GM23338 (cell line): ENCODE measurements at places on chromosomes 2 and 18. TPM values are rescaled to one million over a fixed set of nuclear protein-coding genes. Genes with fewer than 3 reads are reported as not detected.

- peak; percentile 89 for DNase-seq
Observed at GRCh38 chr2:58834404-58834803, 593.3 kb upstream of the FANCL start.

DNA sequence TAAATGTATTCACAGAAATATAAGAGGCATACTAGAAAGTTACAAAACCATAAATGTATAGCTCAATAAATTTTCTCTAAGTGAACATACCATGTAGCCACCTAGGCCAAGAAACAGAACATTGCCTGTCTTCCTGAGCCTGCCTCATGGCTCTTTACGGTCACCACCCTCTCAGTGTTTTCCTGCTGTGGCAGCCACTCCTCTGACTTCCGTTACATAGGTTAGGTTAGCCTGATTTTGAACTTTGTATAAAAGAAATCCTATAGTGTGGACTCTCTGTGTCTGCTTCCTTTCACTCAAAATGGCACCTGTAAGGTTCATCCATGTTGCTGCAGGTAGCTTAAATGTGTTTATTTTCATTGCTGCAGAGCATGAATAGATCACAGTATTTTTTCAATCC lies 11.6 kb upstream of the ST3GAL5 start:
- DNase-seq: no peak

The IL36G gene
- 0.70 TPM in 1 of 2 replicates, not detected in the other for total RNA-seq

- DNase-seq: no peak
Observed at GRCh38 chr2:29775937-29776336, 145.4 kb downstream of the ALK start.

GRCh38 chr2:9313443-9313842 lies 106.8 kb downstream of the ASAP2 start:
- DNase-seq: no peak

DNA sequence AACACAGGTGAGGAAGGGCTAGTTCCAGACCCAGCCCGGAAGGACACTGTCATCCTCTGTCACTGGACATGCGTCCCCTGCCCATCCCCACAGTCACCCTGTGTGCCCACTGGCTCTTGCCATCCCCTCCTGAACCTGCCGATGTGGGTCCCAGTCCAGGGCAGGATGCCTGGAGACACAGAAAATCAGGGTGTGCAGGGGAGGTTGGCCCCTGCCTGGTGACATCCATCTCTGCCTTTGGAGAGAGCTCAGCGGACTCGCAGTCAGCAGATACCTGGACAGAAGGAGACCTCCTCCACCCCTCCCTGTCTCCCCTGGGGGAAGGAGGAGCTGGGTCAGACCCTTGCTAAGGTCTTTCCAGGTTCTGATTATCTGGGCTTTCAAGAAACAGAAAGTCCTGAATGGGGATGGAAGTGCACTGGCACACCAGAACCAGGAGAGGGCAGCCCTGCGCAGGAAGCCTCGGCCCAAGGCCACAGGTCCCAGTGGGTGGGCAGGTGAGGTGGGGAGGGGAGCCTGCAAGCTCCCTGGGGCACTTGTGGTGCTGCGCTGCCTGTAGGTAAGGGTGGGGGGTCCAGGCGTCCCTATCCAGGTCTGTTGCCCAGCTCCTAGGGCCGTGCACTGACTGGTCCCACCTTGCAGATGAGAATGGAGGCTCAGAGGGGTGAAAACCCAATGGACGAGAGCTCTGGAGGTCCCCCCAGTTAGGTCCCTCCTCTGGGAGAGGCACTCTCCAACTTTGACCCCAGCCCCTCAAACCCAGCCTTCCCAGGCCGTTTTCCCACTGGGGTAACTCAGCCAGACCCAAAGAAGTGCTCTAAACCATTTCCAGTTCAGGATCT lies 9.7 kb upstream of the OTOS start:
- peak; percentile 83 for DNase-seq

The EPC2 gene
- 27.0 and 28.2 TPM in 2 replicates for total RNA-seq

DNA sequence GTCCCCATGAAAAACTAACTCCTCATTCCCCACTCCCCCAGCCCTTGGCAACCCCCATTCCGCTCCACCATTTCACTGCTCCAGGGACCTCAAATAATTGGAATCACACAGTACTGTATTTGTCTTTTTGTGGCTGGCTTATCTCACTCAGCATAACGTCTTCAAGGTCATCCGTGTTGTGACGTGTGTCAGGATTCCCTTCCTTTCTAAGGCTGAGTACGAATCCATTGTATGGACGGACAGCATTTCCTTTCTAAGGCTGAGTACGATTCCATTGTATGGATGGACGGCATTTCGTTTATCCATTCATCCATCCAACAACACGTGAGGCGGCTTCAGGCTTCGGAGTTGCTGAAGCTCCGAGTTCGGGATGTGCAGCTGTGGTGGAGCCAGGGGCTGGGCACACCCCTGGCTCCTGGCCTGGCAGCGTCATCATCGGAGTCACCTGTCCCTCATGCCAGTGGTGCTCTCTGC lies 1.2 kb upstream of the ASB1 start:
- no peak for DNase-seq

DNA sequence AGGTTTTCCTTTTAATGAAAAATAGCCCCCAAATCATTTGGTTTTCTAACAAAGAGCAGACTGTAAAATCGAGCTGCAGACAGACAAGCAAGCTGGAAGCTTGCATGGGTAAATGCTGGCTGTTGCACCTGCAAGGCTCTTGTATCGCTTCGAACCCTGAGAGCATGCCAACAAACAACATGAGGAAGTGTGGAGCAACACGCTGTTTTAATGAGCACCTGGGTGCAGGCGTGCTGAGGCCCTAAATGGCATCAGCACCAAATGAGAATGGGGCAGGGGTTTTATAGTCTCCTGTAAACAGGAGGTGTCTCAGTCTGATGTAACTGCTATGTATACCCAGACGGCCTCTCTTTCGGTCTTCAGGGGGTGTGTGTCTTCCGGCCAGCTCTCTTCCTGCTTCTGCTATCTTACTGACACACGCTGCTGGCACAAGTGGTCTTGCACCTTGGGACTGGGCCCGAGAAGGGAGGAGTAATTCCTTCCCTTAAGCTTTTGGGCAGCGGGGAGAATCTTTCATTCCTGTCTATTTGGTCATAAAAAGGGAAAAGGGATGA lies 31.9 kb upstream of the CDH2 start:
- no peak for DNase-seq

The DLX1 gene
- not detected in 2 replicates for total RNA-seq

- no peak for DNase-seq
Observed at GRCh38 chr2:122193622-122194021, 438.2 kb downstream of the TSN start.

DNA sequence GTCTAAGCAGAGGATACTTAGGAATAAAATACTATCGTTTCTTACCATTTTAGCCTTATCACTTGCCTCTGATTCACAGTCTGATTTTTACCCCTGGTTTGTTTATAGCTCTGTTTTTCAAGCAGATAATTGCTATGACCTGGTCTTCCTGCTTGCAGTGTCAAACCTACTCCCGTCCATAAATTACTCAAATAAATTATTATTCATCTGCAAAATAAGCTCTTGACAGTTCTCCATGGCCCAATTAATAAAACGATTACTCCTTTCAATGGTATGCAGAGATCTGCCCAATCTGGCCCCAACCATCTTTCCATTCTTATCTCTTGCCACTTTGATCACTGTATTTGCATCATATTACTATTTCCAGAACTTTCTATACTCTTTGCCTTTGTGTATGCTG lies 354.0 kb downstream of the CCDC85A start:
- DNase-seq: no peak

DNA sequence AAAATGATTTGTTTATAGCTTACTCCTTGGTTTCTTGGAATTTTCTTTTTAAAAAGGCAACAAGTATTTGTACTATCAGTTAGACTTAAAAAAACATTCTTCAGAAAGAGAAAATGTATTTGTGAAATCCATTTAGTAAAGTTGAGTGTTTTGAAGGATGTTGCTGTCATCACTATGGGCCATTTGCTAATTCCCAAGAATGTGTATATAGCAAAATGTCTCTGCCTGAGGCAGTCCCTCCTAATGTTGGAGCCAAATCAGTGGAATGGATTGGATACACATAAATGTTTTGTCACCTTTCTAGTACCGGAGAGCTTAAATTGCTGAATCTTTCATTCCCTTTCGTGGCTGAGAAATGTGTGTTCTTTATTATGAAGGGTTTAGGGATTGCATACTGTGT lies 890.2 kb upstream of the ZEB2 start:
- DNase-seq: no peak

GRCh38 chr2:61853086-61853846 lies 594 bp downstream of the FAM161A start:
- DNase-seq: peak; percentile 74

The RAB6C gene
- total RNA-seq: not detected in 2 replicates

The SIX2 gene
- total RNA-seq: 0.31 and 0.87 TPM in 2 replicates

DNA sequence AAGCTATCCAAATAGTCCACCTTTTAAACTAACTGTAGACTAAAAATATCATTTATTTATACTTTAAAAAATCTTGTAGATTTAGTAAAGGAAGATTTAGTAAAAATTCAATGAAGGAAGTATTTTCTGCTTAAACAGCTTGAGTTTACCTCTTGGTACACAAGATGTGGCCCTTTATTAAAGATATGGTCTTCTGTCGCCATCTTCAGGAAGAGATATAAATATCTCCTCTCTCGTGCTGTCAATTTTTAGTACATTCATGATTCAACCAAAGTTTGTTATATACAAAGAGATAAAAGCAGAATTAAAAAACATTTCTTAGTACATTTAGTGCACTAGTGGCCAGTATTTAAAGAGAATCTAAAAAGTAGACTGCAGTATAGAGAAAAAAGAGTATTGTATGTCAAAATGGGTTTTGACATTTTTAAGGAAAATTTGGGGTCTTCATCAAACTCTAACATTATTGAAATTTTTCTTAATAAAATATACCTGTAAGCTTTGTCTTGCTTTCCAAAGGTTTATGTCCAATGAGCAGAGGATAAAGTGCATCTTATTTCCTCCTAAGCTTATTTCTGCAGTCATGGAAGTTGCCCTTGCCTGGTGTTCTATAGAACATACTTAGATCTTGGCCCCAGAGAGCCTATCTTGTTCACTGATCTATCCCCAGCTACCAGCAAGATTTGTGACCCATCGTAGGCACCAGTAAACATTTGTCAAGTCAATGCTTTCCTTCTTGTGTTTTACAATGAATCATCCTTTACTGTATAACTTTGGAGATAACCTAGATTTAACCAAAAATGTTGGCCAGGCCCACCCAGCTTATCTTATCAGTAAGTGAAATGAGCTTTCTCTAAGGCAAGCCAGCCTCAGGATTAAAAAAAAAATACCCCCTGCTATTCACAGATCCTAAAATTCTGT lies 18.5 kb upstream of the EML6 start:
- DNase-seq: peak; percentile 65

The TDRD15 gene
- total RNA-seq: 0.07 TPM in 1 of 2 replicates, not detected in the other

- DNase-seq: peak; percentile 73
Observed at GRCh38 chr2:178397002-178397605, 53.9 kb downstream of the PRKRA start.

- DNase-seq: no peak
Observed at GRCh38 chr2:59233920-59234319, 992.8 kb upstream of the FANCL start.

GRCh38 chr18:23106575-23106974 lies 28.7 kb upstream of the CABLES1 start:
- DNase-seq: no peak

GRCh38 chr2:120308038-120308910 lies 37.7 kb upstream of the INHBB start:
- no peak for DNase-seq

DNA sequence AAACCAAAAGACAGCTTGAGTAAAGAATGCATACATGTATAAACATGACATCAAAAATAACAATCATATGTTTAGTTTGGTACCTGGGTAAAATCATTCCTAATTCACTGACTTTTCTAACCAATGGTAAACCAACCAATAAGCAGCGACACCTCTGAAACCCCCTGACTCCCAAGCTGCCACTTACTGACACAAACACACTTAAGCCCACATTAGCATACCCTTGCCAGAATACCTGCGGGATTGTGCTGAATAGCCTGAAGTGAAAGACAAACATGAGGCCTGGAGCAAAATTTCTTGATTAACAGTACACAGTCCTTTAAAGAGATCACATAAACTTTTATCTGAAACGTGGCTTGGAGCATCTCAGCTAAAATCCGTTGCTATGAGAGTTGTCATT lies 902.9 kb downstream of the TMEM182 start:
- DNase-seq: peak; percentile 17

GRCh38 chr2:230907361-230908091 lies 17.5 kb downstream of the GPR55 start:
- DNase-seq: no peak

The SPEG gene
- total RNA-seq: 32.4 and 32.6 TPM in 2 replicates

The C1QL2 gene
- total RNA-seq: 0.69 and 1.2 TPM in 2 replicates

GRCh38 chr18:51107082-51107481 lies 77.1 kb downstream of the SMAD4 start:
- no peak for DNase-seq

DNA sequence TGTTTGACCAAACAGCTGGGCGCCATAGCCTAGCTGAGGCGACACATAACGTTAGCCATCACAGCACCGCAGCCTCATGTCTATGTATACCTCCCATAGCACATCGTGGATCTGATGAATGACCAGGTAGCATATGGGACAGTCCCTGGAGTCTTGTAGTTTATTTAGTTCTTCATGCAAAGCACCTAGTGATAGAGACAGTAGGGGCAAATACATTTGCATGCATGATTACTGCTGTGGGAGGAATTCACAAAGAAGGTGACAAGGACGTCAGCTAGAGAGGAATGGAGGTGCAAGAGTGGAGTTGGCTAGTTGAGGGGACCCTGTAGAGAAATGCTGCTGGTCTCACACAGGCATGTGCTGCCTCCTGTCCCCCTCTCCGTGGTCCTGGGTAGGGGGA lies 478.9 kb upstream of the HS6ST1 start:
- no peak for DNase-seq

DNA sequence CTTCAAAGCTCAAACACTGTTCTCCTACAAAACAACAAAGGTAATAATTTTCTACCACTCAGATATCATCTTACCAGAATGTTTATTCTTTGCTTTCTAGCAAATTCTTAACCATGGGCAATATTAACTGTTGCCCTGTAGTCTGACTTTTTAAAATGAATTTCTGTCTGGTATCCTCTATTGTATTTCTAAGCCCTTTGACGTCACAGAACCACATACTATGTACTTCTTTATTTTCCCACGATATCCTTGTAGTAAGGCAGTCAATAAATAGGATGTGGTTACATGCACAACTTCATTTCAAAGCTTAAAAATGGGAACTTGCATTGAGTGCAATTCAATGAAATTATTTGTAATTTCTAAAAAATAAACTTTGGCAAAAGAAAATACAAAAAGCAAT lies 58.7 kb downstream of the THADA start:
- no peak for DNase-seq

- DNase-seq: no peak
Observed at GRCh38 chr18:3054780-3055179, 41.8 kb upstream of the LPIN2 start.
